ENCODE measurements at places on chromosomes 16 and 17.

DNA sequence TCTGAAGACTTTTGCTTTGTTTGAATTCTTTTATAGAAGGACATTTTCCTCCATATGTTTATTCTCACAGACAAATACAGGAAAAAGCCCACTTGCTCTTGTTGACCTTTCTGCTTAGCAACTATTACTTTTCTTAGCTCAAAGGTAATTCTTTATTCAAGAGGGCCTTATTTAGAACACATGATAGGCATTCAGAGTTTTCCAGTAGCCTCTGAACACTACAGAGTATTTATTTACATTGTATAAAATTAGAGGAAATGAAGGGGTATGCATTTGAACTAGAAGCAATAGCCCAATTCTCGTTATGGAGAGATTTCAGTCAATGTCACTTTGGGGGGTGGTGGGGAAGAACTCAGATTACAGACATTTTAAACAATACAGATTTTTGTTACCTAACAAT lies 581.7 kb downstream of the KCNJ2 start:
- DNase-seq = no peak

- DNase-seq = no peak
Observed at GRCh38 chr17:5123343-5124124, 7.7 kb downstream of the USP6 start.

DNA sequence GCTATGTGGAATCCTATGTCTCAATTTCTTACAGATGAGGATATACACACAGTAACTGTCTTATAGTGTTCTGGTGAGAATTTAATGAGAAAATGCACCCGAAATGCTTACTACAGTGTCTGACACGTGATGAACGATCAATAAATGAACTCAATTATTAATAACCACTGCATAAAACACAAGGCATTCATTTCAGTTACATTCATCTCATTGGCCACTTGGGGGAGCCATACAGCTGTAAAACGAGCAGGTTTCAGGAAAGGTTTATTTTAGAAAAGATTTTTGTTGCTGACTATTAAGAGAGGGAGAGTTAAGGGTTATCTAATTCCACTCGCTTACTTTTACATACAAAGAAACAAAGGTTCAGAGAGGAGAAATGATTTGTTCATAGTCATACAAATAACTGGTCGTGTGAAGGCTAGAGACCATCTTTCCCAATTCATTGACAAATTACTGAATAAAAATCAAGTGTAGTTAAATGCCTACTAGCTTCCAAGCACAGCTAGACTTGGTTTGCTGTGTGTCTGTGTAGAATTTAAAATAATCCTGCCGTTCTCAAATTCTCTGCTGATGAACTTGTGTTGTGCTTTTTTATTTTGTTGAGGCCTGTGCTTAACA lies 160.1 kb downstream of the MAP2K4 start:
- peak; percentile 70 for DNase-seq

- DNase-seq = no peak
Observed at GRCh38 chr16:20598832-20599469, 22.8 kb upstream of the ACSM2B start.

GRCh38 chr17:76394166-76394565 lies 9.8 kb downstream of the SPHK1 start:
- DNase-seq = peak; percentile 58

- no peak for DNase-seq
Observed at GRCh38 chr16:49540836-49541235, 167.2 kb downstream of the C16orf78 start.

GRCh38 chr16:20191566-20191965 lies 117.9 kb upstream of the GPR139 start:
- DNase-seq = no peak

- peak; percentile 97 for DNase-seq
Observed at GRCh38 chr17:62093188-62094155, 28.4 kb upstream of the MED13 start.

DNA sequence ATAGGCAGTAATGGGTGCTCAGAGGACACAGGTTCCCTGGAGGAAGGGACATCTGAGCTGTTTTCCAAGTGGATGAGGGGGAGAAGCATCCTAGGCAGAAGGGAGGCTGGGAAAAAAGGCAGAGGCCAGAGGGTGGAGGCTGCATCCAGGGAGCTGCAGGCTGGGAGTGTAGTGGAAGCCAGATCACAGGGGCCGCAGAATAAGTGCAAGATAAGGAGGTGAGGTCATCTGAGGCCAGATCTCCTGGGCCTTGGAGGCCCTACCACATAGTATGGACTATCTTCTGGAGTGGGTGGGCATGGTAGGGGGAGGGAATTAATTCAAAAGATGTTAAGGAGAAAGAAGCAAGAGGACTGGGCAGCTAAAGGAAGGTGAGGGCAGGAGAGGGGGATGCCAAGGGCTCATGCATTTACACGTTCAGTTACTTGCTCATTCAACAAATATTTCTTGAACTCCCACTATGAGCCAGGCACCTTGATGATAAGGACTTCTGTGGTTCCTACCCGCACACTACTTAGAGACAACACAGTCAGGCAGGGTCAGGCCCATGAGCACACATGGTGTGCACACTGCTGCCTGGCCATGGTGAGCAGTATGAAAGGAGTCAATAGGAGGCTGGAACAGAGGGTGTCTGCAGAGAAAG lies 2.4 kb upstream of the RIPOR1 start:
- DNase-seq = peak; percentile 76

DNA sequence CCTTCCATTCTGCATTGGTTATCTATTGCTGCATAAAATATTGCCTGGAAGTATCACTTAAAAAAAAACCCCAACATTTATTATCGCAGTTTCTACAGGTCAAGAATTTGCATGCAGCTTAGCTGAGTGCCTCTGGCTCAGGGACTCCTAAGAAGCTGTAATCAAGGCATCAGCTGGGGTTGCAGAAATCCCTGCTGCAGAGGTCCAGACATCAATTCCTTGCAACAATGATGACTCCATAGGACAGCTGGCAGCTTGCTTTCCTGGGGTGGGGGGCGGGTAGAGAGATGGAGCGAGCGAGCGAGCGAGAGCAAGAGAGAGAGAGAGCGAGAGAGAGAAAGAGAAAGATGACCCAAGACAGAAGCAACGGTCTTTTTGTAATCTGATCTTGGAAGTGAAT lies 308.1 kb downstream of the HAPSTR1 start:
- no peak for DNase-seq

- no peak for DNase-seq
Observed at GRCh38 chr16:34078691-34079090, 619.3 kb downstream of the TP53TG3F start.

- no peak for DNase-seq
Observed at GRCh38 chr17:57466521-57466920, 210.2 kb downstream of the MSI2 start.

DNA sequence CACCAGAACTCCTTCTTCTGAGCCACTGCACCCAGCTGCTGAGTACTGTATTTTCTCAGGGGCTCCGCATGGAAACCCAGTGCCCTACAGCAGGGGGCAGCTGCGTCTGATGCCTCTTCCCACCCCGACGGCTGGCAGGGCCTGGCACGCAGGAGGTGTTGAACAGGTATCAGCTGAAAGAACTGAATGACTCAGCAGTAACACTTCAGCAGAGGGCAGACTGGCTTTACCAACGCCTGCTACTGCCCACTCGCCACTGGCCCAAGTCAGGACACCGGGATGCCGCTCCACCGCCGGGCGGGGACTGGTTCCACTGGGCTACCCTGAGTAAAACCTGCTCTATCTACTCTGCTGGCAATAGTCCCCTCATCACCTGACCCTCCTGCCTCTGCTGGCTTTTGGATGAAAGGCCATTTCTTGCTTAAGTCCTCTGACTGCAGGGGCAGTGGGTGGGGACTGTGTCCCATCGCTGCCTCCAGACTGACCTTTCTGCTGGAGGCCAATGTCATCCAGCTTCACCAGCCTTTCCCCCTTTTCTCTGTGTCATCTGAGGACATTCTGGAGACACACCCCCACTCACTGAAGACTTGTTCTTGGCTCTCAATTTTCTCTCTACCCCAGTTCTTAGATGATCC lies 100.4 kb upstream of the FA2H start:
- no peak for DNase-seq

DNA sequence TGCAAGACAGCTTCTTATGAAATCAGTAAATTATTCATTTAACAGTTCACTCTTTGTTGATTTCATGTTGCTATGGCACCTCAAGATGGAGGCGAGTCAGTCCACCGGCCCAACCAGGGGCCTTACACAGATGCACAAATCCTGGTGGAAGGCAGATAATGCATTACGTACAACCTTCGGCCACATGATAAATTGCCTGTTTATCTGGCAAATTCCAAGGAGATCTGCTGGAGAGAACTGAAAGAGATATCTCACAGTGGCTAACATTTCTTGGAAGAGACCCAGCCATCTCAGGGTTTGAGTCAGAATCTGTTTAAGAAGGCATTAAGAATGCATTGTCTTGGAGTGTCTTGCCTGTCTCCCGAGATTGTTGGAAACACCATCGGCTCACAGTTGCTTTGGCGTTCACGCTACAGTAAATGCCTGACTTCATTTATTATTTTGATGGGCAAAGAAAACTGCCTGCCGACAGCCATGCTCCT lies 225.6 kb downstream of the MSI2 start:
- DNase-seq = peak; percentile 98

GRCh38 chr17:43707184-43707583 lies 45.5 kb upstream of the MEOX1 start:
- no peak for DNase-seq

DNA sequence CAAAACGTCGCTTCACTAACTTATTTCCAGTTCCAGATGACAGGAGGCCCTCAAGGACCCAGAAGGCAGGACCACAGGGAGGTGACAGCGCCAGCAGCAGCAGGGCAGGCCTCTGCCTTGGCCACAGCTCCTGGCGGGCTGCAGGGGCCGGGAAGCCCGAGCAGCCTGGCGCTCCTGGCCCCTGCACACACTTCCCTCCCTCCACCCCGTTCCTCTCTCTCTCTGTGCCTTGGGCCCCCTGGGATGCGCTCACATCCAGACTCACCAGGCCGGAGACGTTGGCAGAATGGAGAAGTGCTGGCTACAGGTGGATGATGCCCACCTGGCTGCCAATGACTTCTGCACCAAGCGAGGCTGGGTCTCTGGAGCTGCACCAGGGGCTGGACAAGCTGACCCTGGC lies 12.7 kb downstream of the ZNF594 start:
- no peak for DNase-seq

- no peak for DNase-seq
Observed at GRCh38 chr16:46787909-46788308, 39.8 kb upstream of the MYLK3 start.

DNA sequence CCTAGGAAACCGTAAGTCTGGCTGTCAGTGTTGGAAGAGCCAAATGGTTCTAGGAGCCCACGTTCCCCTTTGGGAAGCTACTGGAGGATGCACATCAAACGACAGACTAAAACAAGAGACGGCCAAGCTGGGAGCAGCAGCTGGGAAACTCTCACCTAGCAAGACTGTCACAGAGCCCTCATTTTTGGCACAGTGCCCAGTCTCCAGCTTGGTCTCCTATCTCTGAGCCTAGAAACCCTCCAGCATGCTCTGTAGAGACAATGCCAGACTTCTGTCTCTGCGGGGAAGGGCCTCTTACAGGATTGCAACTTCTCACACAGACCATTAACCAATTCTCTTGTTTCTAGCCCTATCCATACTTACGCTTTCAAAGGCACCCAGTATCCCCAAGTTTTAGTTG lies 23.5 kb downstream of the GTF3C1 start:
- no peak for DNase-seq

- DNase-seq = no peak
Observed at GRCh38 chr16:86022381-86022960, 123.5 kb downstream of the IRF8 start.

DNA sequence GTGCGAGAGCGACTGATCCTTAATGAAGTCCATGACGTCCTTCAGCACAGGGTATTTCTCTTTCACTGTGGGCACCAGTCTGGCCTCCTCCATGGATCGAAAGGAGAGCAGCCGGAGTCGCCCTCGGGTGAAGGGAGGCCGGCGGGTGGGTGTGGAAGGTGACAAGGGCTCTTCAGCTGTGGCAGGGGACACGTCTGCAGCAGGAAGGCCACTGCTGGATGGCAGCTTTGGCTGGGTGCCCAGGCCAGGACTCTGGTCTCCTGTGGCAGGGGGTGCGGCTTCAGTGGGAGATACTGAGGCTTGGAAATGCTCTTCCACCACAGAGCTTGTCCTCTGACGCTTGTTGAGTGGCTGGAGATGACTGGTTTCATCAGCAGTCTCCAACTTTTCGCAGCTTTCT lies 78.5 kb downstream of the ZZEF1 start:
- no peak for DNase-seq

Data from ELR (cell line).